CD4-positive, alpha-beta T cell treated with Interleukin-4 for 4 hours (primary cell): ENCODE measurements at places on chromosomes 3 and 15.

GRCh38 chr3:30721314-30721634, 114.9 kb downstream of the TGFBR2 start:
- DNase-seq = no peak

DNA sequence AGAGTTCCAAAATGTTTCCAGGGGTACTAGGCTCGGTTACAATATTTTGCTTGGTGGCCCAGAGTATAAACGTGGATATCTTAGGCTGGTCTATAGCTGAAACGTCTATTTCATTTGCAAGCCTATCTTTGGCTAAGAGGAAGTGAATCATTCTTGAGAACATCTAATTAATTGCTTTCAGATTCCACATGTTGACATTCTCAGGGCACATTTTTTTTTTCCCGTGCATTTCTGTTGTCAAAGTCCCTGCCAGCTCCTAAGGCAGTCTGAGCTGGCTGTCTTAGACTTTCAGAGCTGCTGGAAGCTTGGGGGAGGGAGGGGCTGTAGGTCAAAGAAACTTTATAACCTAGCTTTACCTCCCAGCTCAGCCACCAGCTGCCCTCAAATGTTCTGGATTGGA, 23.2 kb upstream of the LAMP3 start:
- DNase-seq = no peak

DNA sequence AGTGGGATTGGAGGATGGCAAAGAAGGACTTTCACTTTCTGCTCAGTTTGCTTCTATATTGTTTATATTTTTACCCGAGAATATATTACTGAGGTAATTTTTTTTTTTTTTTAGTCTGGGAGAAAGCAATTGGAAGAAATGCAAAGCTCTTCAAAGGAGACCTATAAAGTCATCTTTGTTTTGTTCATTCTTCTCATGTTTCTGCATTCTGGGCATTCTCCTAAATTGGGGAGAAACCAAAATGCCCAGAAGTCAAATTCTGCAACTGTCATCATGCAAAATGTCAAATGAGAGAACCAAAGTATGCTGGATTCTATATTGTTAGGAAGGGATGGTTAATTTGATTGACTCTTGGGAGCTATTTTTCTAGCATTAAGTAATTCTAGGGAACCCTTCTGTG, 168.3 kb upstream of the TSC22D2 start:
- no peak for DNase-seq

DNA sequence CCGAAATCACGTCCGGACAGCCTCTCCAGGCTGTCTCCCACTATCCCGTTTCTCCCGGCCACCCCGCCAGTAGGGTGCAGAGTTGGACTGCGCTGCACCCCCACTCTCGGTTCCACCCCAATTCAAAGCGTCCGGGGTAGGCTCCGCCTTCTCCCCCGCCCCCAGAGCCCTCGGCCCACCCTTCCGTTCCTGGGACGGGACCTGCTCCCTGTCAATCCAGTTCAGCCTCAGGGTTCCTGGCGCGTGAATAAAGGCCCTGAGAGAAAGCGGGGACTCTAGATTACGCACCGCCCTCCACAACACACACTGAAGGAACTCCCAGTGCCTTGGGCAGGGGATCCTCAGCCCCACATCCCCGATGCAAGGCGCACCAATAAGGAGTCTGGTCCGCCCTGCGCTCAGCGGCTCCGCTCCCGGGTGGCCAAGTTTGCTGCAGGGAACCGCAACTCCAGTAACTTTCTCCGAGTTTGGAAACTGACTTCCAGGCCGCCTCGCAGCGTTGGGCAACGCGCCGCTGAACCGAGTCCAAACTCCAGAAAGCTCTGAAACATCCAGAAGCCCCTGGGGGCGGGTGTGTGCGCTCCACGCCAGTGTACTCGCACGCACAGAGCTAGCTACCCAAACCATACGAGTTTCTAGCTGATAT, 1.9 kb downstream of the ADAMTS9 start:
- no peak for DNase-seq

GRCh38 chr3:150216041-150216811, 191.9 kb upstream of the TSC22D2 start:
- no peak for DNase-seq

DNA sequence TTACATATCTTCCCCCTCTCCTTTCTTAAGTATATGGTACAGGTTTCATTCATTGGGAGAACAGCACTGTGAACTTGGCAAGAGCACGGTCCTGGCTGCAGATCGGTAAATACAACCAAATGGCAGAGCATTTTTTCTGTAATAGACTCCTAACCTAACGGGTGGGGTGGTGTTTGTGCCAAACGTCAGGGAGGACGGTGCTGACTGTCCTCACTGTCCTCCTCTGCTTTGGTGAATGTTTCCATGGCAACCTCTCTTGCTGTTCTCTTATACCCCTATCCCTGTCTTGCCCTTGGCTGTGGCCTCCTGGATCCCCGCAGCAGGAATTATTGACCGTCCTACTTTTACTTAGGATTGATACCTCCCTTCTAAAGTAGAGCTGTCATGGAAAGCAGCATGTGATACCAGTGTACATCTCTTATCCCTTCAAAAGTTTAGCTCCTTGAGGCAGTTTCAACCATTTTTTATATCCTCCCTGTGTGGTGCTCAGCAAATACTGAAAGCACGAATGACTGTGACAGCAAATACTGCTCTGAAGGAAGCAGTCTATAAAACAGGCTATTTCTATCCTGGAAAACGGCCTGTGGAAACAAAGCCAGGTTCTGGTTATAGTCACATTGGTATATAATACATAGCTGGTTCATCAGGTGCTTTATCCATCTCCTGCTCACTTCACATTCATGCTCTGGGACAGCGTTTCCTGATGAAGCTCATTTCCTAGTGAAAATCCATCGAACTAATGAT, 275.4 kb upstream of the C2CD4B start:
- DNase-seq = no peak

- DNase-seq = peak; percentile 53
Measured at GRCh38 chr15:89329329-89330084, 5.1 kb downstream of the POLG start.

GRCh38 chr3:35635926-35636683, 3.2 kb upstream of the ARPP21 start:
- no peak for DNase-seq

- no peak for DNase-seq
Measured at GRCh38 chr3:113057117-113057516, 66.3 kb downstream of the GTPBP8 start.
